ENCODE measurements at places on chromosomes 12 and 14. TPM values are rescaled to one million over a fixed set of nuclear protein-coding genes. Genes with fewer than 3 reads are reported as not detected.

C14orf180 gene
- not detected for total RNA-seq

TRIM9 gene
- total RNA-seq, result under 0.01 TPM

SMOC1 gene
- 2.0 TPM for total RNA-seq

KLHL33 gene
- total RNA-seq, result 0.60 TPM

FAM181A gene
- total RNA-seq, result not detected

ISM2 gene
- 0.16 TPM for total RNA-seq

SYNDIG1L gene
- total RNA-seq, result under 0.01 TPM

ADAMTS20 gene
- total RNA-seq, result not detected

FIGNL2 gene
- 0.16 TPM for total RNA-seq

MYBPC1 gene
- not detected for total RNA-seq

SLC17A8 gene
- 0.16 TPM for total RNA-seq

SDR9C7 gene
- total RNA-seq, result not detected

SLCO1C1 gene
- not detected for total RNA-seq

BCL11B gene
- under 0.01 TPM for total RNA-seq

LUM gene
- 496 TPM for total RNA-seq

GAS2L3 gene
- 12.8 TPM for total RNA-seq

LRRC9 gene
- not detected for total RNA-seq

SYCP3 gene
- 0.34 TPM for total RNA-seq

ADCK1 gene
- total RNA-seq, result 4.5 TPM
